ENCODE measurements at places on chromosomes 4 and X.

GRCh38 chr4:126718136-126718535, 914.6 kb upstream of the INTU start:
- no peak for DNase-seq

GRCh38 chr4:143241892-143242291, 57.2 kb downstream of the USP38 start:
- no peak for DNase-seq

DNA sequence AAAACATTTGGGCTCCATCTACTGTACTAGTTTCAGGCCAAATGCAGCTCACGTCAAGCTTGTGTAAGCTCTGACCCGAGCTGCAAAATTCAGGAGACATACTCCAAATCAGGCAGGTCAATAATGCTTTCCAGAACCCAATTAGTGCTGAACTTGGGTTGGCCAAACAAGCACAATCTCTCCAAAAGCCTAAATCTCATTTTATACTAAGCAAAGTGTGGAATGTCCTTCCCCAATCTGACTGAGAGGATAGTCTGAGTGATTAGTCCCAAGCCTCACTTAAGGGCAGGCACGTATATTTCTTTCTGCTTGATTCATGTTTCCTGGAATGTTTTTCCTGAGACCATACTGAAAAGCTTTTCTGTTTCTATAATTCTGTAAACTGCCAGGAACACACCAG, 79.9 kb downstream of the NKX6-1 start:
- no peak for DNase-seq

GRCh38 chr4:184596617-184597185, 52.5 kb downstream of the CASP3 start:
- no peak for DNase-seq

DNA sequence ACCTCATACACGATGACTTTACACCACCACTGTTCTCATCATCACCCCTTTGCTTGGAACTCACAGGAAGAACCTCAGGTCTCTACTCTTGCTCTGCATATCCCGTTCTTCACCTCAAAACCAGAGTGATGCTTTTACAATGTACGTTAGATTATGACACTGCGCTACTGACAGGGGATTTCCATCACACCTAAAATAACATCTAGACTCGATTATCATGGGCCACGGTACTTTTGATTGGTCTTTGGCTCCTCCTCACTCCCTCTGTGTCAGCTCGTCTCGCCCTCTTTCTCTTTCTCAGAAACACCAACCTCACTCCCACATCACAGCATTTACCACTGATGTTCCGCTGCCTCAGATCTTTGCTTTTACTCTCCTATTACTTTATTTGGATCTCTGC, 172.4 kb downstream of the TLL1 start:
- DNase-seq: no peak

- DNase-seq: no peak
Observed at GRCh38 chr4:140857111-140857510, 100.9 kb upstream of the TBC1D9 start.

- DNase-seq: peak; percentile 38
Observed at GRCh38 chr4:139278485-139278884, 1.5 kb downstream of the MGARP start.

DNA sequence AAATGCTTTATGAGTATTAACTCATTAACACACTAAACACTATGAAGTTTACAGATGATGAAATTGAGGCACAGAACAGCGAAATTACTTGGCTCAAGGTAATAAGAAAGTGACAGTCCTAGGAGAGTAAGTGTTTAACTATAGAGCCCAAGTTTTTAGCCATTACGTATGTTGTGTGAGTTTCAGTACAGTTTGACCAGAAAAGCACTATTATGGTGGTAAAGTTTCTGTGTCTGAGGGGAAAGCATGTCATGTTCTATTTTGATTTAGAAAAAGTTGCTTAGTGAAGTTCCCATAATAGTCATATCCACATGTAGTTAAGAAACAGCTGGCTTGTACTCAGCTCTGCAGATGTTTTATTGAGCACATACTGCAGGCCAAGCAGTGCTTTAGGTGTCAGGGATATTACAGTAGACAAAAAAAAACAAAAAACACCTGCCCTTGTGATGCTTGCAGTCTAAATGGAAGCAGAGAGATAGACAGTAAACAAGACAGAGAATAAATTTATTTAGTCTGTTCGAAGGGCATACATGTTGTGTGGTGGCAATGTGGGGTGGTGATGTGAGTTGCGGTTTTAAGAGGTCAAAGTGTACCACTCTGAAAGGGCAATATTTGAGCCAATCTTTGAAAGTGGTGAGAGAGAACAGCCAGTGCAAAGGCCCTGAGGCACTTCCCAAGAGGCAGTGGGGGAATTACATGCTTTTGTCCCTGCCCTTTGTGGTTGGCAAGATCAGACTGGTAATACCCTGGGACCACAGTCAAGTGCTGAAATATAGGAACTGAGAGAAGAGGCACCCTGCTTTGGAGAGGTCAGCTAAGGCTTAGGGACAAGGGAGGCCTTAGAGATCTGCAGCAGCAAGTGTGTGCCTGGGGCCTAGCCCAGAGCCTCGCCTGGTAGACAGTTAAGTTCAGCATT, 6.2 kb downstream of the TMEM131L start:
- DNase-seq: no peak

DNA sequence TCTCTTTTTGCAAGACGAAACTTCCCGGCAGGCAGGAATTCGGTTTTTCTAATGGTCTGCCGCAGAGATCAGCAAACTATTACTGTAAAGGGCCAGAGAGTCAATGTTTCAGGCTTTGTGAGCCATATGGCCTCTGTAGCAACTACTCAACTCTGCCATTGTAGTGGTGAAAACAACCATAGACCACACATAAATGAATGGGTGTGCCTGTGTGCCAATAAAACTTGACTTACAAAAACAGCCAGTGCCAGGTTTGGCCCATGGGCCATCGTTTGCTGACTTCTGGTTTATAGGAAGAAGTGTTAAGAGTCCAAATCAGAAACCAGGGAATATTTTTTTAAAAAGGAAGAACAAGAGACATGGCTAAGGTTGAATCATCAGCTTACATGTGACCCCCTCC, 163.0 kb downstream of the SH3KBP1 start:
- no peak for DNase-seq

DNA sequence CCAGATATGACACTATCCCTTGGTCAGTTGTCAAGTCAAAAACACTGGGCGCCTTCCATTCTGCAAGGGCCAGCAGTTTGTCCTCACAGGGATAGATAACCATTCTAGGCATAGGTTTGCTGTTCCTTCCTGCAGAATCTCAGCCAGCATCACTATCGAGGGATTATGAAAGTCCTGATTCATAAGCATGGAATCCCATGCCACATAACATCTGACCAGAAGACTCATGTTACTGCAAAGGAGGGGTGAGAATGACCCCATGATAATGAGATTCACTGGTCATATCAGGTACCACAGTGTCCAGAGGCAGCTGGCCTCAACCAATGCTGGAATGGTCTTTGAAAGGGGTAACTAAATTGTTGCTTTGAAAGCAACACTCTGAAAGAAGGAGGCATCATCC, 84.7 kb downstream of the OTC start:
- no peak for DNase-seq

GRCh38 chrX:29136904-29137303, 549.7 kb downstream of the IL1RAPL1 start:
- no peak for DNase-seq

GRCh38 chr4:52856801-52857200, 5.3 kb upstream of the RASL11B start:
- no peak for DNase-seq

- no peak for DNase-seq
Observed at GRCh38 chrX:97987979-97988378, 1104.3 kb downstream of the RPA4 start.

DNA sequence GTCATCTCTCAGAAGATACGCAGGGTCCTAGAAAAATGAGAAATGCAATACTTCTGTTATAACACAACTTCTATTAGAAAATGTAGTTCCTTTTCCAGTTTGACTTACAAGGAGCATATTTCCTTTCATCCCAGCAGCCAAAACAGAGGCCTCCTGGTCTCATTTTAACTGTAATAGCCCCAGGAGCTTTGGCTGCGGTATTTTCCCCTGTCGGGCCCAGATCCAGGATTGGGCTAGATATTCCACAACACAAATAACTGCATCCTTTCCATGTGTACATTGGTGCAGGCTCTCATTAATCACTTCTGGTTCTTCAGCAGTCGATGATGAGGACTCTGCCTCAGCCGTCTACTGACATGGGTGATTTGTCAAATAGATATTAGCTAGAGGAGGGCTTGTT, 166.1 kb downstream of the TENM3 start:
- no peak for DNase-seq

- DNase-seq: peak; percentile 32
Observed at GRCh38 chr4:78332976-78333375, 218.6 kb upstream of the ANXA3 start.

DNA sequence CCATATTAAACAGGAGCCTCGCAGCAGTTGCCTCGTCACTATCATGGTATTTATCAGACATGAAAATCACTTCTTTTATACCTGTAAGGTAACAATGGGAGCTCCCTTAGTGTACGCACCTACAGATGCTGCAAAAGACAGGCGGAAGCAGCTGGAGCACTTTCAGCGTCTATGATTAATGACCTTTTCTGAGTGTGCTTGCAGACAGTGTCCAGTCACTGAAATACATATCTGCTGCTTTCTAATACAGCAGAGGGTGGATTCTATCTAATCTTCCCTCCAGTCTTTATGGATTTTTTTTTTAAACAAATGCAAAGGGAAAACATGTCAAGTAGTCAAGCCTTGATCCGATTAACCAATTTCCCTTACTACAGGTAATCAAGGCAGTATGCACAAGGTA, 24.1 kb downstream of the DCTD start:
- DNase-seq: no peak

- peak; percentile 30 for DNase-seq
Observed at GRCh38 chr4:4761128-4761982, 98.1 kb upstream of the MSX1 start.

- no peak for DNase-seq
Observed at GRCh38 chrX:38975368-38975942, 174.2 kb downstream of the MID1IP1 start.

GRCh38 chrX:40031911-40032310, 65.8 kb downstream of the BCOR start:
- no peak for DNase-seq

GRCh38 chrX:40095583-40096394, 2.0 kb downstream of the BCOR start:
- peak; percentile 70 for DNase-seq

GRCh38 chrX:13311560-13311959, 8.3 kb downstream of the ATXN3L start:
- DNase-seq: no peak

GRCh38 chr4:41133454-41134018, 80.8 kb downstream of the APBB2 start:
- no peak for DNase-seq
